CD4-positive, alpha-beta T cell treated with Interleukin-15 for 4 hours (primary cell): ENCODE measurements at places on chromosomes 5 and 9.

- no peak for DNase-seq
Measured at GRCh38 chr5:28967848-28968247, 1929.5 kb upstream of the CDH9 start.

- peak; percentile 73 for DNase-seq
Measured at GRCh38 chr9:92986176-92987119, 39.1 kb downstream of the FGD3 start.

DNA sequence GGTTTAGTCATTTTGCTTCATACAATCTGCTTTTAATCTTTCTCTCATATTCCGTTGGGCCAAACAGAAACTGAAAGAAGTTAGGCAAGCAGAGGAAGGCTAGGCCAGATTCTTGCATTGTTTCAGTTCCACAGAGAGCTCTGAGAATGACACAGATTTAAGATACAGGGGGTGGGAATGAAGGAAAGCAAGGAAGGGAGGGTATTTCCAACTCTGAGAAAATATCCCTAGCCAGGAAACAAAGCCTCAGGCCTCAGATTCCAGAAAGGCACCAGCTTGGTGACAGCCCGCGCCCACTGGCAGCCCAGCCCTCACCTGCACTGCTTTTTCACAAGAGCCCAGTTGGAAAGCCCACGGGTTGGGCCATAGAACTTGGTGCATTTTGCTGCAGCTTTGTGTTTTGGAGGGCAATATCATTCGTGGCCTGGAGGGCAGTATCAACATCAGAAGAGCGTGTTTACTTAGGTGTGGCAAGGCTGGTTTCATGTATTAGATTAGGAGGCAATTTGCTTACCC, 63.5 kb downstream of the ENC1 start:
- peak; percentile 26 for DNase-seq

DNA sequence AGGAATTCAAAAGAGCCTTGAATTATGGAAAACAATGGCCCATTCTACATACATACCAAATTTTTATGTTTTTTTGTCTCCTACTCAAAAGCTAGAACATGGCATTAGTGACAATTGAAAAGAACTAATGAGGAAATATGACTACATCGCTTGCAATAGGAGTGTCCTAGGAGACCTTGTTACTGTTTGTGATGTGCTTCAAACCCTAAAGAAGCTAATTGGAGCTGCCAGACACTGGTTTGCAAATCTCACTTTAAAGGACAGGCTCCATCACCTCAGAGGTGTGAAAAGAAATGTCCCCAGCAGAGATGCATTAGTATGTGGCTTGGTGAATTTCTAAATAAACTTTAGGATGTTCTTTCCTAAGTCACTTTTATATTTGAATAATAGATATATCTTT, 354.2 kb upstream of the EFNA5 start:
- no peak for DNase-seq

DNA sequence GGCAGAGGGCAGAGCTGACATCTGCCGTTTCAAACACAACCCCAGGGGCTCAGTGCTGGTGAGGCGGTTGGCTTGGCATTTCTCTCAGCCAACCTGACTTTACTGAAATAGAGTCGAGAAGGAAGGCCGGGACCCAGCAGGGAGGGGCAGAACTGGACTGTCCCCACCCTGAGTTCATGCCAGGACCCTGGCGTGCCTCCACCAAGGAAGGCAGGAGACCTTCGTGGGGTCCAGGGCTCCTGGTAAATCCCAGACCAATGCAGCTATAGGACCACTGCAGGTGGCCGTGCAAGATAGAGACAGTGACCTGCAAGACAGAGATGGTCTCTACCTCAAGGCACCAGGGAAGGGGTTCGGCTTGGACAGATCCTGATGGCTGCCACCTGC, 132.9 kb downstream of the ROR2 start:
- no peak for DNase-seq

- DNase-seq: no peak
Measured at GRCh38 chr9:13069498-13069897, 210.0 kb downstream of the MPDZ start.

DNA sequence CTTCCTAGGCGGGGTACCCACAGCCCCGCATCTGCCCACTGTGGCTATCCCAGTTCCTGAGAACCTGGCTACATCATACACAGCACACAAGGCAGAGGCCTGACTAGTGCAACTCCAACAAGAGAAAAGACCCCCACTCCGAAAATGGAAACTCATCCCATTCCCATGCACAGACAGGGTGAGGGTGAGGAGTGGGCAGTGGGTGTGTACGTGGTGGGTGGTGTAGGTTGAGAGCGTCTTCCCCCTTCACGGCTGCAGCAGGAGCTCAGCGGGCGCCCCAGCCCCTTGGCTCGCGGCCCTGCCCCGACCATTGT, 501 bp upstream of the MAP1B start:
- no peak for DNase-seq

DNA sequence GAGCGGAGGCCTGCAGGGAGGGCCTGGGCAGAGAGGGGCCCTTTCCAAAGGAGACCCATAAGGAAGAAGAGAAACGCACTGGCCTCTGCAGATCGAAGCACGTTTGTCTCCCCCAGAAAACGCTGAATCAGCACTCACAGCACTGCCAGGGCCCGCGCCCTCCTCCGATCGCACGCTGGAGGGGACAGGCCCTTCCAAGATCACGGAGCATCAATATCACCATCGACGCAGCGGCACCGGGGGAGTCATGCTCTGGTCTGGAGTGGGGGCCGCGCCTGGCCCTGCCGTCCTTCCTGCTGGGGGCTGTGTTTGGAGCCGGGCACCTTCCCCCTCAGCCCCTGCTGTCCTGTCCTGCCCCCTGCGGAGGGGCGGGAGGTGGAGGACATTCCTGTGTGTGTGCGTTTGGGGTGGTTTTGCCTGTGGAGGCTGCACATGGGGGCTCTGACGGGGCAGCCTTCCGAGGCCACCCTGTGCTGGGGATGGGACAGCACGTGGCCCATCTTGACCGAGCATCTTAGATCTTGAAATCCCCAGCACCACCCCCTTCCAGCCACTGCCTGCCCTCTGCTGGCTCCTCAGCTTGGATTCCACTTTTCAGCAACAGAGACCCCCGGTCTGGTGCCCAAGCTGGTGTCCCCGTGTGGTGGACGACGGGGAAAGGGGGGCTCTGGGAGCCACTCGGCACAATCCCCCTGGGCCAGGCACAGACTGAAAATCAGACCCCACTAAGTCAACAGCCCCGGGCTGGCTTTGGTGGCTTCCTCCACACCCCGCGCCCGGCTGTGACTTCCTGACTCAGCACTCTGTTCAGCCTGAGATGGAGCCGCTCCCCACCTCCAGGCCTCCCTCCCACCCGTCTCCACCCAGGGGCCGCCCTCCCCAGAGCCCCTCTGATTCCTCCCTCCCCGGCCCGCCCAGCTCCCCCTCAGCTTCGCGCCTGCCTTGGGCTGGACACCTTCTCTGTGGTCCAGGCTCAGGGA, 8.3 kb downstream of the TMEM250 start:
- no peak for DNase-seq

DNA sequence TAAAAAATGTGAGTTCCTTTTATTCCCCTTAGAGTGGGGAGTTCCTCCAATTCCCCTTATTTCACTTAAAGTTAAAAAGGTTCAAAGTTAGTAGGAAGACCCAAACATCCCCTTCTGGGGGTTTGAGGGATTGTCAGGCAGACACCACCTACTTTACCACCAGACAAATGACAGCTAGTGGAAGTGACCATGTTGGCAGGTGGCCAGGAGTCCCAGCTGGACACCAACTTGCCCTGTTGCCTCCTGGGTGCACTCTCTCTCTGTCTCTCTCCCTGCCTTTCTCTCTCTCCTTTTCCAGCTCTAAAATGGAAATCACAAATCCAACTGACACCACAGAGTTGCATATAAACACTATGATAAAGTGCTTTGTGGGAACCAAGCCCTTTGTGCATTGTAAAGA, 307.7 kb upstream of the TLE4 start:
- no peak for DNase-seq
